Activated T-cell treated with anti-CD3 and anti-CD28 coated beads for 4 hours (primary cell): ENCODE measurements at places on chromosomes 2 and 18.
A peak's percentile ranks its signal among the peaks of the same experiment; 100 is the strongest.

DNA sequence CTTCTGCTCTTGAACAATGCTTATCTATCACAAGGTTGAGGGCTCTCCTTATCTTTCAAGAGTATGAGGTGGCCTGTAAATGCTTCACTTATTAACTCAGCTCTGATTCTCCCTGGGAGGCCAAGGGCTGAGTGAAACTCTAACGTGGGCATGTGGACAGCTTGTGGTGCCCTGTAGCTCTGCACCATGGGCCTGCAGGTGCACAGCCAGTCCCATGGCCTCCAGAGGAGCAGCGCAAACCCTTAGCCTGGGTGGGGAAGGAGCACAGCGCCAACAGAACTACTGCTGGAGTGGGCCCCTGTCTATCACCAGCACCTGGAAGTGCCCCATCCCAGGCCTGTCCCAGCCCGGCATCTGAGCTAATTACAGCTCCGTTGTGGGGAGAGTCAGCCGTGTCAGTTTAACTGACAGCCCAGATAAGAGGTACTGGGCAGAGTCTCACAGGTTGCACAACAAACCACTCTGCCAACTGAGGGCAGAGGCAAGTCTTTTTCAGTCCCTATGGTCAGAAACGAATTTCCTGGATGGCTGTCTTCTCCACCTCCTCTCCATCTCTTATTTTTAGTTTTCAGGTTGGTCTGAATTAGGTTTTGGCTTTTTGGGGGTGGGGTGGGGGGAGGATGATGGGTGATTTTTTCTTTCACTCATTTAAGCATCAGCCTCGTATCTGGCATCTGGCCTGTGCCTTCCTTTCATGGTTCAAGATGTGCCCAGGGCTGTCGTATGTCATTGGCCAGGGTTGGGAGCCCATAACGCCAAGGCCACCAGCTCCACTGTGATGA is 219.5 kb downstream of the BCL2 start:
- no peak for DNase-seq

- no peak for DNase-seq
Measured at GRCh38 chr18:22668496-22668895, 250.8 kb upstream of the CTAGE1 start.

GRCh38 chr18:35810520-35810919 is 162.0 kb upstream of the RMP24 start:
- DNase-seq, result no peak

DNA sequence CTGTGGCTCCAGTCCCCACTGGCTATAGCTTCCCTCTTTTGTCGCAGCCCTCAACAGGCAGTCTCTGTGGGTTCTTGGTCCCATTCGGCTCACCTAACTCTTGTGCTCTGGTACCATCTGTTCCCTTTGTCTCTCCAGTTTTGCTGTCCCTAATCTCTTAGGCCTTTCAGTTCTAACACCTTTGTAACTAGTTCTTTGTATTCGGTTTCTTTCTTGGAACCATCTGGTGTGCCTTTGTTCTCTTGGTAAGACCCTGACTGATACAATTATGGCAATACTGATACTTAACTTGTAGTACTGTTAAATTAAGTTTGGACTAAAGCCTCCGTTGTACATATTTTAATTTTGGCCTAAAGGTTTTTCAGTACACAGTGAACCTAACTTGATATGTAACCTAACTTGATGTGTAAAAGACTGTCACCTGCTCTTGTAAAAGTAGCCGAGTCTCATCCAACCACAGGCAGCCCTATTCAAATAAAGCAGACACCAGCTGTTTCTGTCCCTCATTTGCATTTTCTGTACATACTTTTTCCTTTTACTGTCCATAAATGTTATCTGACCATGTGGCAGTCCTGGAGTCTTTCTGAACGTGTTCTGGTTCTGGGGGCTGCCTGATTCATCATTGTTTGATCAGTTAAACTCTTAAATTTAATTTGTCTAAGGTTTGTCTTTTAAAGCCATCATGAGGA is 4.8 kb upstream of the MRPL44 start:
- no peak for DNase-seq

DNA sequence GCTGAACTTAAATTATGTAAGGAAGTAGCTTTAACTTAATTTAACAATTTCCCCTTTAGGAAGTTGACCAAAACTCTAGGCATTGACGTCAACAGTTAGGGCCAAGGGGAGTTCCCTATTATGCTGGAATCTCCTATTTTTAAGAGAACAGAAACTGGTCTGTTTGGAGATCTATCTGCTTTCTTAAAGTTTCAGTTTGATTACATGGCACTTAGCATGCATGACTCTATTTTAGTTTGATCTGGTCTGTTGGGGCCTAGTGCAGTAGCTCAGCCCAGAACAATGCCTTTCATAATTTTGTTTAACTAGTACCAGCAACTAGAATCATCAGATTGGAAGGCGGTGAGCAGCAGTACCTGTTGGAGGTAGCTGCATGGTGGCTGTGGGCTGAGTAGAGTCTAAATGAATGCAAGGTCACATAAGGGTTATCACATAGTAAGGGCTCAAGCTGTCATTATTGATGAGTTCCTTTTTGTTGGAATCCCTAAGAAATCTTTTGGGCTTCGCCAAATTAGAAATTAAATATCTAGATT is 60.5 kb upstream of the ZNG1B start:
- no peak for DNase-seq

DNA sequence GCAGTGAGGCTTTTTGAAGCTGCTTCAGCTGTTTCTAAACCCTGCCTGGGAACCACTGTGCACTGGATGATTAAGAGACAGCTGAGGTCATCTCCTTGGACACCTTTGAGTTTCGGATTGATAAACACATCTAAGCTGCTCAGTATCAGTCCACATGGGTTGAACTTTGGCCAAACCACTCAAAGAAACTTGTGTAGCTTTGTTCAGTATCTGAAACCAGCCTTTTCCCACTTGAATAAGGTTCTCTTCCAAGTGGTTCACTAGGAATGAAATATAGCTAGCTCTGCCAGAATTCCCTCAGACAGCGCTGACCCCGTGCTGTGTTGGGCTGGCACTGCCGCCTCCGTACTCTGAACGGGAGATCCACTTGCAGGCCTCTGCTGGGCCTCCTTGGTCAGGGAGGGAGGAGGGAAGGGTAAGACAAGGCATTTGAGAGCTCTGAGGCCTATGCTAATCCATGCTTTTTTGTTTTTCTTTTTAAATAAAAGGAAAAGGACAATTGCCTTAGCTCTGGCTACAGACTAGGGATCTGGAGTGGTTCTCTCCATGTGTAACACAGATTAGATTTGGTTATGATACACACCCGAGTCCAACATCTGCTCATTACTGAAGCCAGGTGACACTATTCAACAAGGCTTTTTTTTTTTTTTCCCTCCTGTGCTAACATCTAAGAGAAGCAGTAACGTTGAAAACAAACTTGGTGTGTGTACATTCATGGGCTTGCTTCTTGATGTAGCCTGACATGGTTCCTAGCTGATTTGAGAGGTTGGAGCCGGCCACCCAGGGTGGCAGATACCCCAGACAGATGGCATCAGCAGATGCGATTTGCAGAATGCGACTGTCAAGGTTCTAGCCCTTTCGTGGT is 67.7 kb downstream of the NCK2 start:
- no peak for DNase-seq

DNA sequence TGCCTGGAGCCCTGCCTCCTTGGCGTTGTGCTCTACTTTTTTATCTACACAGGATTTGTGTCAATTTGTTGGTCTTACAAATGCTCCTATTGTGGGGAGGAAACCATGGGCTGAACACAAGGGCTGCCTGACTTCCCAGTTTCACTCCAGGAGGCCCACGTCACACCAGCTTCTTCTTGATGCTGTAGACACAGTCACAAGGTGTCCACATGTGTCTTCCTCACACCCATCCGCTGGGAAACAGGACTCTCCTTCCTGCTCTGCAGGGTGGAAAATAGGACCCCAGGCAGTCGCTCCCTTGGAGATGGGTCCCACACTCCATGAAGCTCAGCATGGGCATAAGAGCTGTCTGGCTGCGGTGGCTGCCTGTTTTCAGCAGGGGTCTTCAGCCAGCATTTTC is 468.2 kb downstream of the EPHA4 start:
- DNase-seq, result no peak

GRCh38 chr18:54269893-54270844 is 852 bp downstream of the POLI start:
- DNase-seq, result peak; percentile 14

GRCh38 chr2:3241971-3242746 is 135.5 kb downstream of the EIPR1 start:
- no peak for DNase-seq

- no peak for DNase-seq
Measured at GRCh38 chr2:31266804-31267203, 32.9 kb downstream of the EHD3 start.

DNA sequence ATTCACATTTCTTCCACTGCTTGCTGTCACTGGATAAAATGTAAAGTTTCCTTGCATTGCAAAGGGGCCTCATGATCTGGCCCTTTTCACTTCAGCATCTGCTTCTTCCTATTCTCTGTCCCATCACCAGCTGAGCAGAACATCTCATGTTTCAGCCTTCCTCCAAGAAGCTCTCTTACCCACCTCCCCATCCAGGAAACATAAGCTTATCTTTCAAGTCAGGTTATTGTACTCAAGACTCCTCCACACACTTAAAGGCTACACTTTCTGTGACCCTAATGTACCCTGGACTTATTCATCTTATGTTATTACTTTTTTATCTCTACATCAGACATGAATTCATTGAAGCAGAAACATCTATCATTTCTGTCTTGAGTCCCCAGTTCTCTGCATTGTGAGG is 230.5 kb downstream of the PMAIP1 start:
- no peak for DNase-seq

DNA sequence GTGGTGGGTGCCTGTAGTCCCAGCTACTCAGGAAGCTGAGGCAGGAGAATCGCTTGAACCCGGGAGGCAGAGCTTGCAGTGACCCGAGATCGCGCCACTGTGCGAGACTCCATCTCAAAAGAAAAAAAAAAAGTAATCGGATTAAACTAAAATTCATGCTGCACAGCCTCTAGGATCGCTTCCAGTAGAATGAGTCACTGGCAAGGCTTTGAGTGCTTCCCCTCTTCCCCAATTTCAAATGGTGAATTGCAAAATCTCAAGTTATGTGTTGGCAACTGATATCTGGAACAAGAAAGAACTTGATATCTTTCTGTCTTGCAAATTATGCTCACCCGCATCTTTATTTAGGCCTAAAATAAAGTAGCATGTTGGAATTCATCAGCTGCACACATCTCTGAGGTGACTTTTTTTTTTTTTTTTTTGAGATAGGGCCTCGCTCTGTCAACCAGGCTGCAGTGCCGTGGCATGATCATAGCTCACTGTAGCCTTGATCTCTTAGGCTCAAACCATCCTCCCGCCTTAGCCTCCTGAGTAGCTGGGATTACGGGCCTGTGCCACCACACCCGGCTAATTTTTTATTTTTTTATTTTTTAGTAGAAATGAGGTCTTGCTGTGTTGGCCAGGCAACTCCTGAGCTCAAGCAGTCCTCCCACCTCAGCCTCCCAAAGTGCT is 12.7 kb downstream of the TTC39C start:
- DNase-seq, result no peak

- DNase-seq, result no peak
Measured at GRCh38 chr2:160338901-160339685, 139.0 kb upstream of the ITGB6 start.

DNA sequence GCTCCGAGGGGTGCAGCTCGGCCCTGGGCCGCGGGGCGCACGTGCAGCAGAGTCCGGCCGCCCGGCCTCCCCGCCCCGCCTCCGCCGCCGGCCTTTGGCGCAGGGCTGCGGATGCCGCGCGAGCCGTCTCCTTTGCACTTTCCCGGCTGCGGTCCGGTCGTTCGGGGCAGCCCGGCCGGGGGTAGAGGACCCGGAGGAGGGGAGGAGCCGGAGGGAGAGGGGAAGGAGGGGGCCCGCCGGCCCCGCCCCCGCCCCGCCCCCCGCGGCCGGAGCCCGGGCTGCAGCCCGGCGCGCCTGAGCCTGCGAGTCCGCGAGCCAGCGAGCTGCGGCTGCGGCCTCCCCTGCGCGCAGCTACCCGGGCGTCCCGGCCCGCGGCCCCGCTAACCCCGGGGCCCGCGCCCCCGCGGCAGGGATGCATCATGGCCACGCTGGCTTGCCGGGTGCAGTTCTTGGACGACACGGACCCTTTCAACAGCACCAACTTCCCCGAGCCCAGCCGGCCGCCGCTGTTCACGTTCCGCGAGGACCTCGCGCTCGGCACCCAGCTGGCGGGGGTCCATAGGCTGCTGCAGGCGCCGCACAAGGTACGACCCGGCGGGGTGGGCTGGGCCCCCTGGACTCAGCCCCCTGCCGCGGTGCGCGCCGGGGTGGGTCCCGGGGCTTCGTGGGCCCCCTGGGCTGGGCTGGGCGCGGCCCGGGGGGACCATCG is at the start of gene FHOD3:
Gene FHOD3, plus strand, starts transcription at position 297 of the 709 bp plus-strand sequence. Its CDS starts 123 bp downstream, at position 420.
- DNase-seq, result no peak

DNA sequence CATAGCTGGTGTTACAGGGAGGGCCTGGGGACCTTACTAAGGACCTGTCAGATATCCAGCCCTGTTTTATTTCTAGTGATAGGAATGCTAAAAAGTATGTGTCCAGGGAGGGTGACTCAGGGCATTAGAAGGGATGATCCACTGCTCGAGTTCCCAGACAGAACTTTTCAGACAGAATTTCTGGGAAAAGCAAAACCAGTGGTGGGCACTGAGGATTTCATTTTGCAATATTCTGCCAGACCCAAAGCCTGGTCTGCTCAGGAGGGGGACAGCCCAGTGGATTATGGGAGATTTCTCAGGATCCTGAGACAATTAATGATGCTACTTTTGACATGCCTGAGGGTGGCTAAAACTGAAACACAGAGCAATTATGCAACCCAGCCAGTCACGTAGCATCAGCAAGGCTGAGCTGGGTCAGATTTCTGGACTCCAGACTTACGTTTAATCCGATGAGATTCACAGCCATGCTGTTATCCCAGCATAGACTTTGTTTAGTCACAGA is 4.7 kb upstream of the KCNE4 start:
- DNase-seq, result no peak

DNA sequence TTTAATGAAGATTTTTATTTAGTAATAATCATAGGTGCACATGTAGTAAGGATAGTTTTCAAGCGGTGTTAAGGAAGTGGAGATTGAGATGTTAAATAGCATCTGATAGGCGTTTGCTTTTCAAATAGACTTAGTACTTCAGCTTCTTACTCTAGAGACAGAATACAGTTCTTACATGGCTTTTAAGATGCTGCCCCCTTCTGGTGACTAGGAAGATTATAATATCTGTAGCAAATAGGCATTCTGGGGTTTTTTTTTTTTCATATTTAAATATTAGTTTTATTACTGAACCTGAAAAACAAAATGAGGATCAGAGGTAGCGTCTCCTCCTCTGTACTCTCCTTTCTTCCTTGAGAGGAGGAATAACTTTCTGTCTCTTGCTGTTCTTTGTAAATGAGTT is 100.2 kb downstream of the AGAP1 start:
- DNase-seq, result no peak

DNA sequence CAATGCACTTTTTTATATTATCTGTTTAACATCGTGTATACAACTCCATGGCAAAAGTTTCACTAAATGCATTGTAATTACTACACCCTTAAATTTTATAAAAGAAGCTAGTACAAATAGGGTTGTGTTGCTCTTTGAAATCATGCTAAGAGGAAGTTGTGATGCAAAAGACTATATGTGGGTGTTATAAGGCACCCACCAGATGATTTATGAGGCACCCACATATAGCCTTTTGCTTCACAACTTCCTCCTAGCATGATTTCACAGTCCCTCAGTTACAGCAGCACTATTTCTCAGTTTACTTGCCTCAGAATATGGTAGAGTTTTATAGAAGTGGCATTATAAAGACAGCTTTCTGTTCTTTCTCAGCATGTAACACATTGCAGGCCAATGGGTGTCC is 277.3 kb upstream of the DOK6 start:
- DNase-seq, result no peak

GRCh38 chr2:178304333-178304732 is 110.0 kb downstream of the OSBPL6 start:
- DNase-seq, result no peak

- no peak for DNase-seq
Measured at GRCh38 chr2:238929242-238930081, 81.6 kb downstream of the TWIST2 start.
